Stimulated activated CD4-positive, alpha-beta T cell treated with anti-CD3 and anti-CD28 coated beads, Interleukin-15, amount 100 ng/mL, for 1 hour (primary cell): ENCODE measurements at places on chromosomes 11 and 22.
A peak's percentile ranks its signal among the peaks of the same experiment; 100 is the strongest.

- DNase-seq: no peak
Measured at GRCh38 chr22:44360668-44361381, 48.1 kb upstream of the SHISAL1 start.

DNA sequence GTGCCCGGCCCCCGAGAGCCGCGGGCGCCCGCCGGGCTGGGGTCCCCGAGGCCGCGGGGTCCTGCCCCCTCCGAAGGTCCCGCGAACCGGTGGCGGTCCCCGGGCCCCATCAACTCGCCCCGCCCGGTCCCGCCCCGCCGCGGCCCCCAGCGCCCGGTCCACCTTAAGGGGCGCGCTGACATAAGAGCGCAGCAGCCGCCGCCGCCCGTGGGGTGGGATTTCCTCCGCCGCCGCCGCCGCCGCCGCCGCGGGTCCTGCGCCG lies at the start of gene ZDHHC8:
Gene ZDHHC8, plus strand, starts transcription at position 208 of the 262 bp plus-strand sequence. CDS start 144 bp downstream, outside the sequence.
- DNase-seq: peak; percentile 25

DNA sequence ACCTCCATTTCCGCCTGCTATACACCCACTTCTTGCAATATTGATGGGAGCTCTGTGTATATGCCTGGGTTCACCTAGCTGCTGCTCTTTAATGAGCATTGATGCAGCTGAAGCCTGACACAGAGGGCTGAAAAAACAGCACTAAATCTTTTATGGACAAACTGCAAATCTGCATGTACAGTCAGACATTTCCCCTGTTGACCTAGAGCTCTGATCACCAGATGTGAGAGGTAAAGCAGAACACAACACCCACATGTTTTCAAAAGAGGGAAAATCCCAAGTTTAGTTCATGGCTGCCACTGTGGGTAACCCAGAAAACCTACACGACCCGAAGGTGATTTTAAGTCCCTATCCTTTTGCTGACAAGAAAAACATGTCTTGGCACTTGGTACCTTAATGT lies 303.0 kb upstream of the PITPNB start:
- DNase-seq: no peak

DNA sequence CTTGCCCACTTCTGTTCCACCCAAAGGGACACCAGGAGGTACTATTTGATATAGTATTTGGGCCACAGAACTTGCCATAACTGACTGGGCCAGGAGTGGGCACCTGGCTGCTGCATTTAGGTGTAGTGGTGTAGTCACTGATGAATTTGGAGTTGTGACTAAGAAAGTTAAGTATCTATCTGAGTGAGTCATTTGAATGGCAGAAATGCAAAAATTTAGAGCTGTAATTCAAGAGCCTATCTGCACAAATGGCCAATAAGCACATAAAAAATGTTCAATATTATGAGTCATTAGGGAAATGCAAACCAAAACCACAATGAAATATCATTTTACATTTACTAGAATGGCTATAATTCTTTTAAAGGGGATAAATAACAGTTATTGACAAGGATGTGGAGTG lies 14.7 kb downstream of the GLYATL2 start:
- no peak for DNase-seq

- DNase-seq: no peak
Measured at GRCh38 chr11:19419808-19420207, 179.1 kb upstream of the E2F8 start.

DNA sequence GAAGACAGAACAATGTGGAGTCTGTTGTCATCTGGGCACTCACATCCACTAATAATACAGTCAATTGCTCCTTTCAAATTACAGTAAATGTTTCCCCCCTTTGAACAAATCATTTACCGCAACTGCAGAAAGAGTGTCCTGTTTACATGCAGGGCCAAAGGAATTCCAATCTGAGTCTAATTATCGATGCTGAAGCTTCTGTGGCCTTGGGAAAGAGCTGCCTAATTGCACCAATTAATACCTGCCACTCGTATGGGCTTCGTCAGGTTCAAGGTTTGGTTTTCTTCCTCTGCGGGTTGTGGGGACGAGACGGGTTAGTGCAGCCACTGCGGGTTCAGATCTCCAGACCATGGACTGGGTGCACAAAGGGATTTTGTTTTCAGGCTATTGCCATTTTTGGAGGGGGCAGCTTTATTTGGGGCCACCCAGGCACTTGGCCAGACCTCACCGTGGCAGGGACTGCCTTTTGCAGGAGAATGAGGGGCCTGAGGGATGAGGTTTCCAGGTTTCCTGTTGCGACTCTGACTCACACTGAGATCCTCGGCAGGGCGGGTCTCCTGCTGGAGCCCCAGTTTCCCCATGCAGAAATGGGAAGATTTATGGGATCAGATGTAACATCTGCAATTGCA lies 147.6 kb downstream of the MIAT start:
- DNase-seq: no peak

- DNase-seq: no peak
Measured at GRCh38 chr11:105137286-105137685, 2.3 kb downstream of the CARD18 start.

DNA sequence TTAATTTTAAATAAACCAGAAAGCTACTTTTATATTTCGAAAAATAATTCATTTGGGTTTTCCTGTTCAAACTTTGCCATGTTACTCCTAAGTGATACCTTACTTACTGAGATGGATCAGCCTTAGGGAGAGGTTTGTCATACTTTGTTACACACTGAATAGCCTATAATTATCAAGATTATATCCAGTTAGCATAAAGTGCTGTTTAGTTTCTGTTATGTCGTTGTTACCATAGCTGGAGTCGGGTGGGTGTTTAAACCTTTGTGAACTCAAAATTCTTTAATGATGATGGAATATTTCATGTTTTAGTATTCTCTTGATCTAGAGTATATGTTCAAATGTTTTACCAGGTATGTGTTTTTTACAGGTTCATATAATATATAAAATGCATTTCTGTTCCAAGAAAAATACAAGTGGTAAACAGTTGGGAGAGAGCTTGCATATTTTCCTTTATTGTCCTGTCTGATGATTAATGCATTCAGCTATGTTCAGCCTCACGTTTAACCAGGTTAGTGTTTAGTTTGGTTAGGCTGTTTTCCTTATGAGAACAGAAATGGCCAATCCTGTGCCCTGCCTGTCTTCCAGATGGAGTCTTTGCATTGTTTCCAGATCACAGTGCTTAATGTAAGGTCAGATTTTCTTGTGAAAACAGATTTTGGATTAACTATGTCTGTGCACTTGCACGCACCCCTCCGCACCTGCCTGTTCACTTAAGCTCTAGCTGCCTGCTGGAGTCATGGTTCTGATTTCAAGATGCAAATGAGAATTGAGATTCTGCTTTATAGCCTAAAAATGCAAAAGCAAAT lies 105.6 kb downstream of the ATXN10 start:
- DNase-seq: no peak

DNA sequence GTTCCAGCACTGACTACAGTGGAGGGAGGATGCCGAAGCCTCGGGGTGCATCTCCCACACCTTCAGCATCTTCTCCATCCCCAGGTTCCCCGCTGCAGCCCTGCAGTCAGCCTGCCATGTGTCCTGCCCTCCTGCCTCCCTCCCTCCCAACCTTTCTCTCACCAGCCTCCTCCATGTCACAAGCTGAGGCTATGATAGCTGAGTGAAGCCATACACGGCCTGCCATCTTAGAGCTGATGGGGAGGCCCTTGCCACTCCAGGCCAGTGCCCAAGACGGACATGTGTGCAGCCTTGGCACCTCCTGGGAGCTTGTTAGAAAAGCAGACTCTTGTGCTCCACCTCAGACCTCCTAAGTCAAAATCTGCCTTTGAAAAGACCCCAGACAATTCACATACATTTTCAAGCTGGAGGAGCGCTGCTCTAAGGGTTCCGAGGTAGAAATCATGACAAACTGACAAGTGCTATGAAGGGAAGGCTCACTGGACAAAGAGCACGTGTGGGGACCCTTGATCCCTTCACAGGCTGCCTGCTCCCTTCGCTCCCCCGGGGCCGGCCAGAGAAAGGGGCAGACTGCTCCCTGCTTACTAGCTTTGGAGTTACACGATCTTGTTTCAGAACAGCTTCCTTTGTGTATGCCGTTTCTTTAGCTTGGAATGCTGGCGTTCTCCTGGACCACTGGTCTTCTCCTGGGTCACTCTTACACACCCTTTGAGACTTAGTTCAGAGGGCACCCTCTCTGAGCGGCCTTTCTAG lies 123.9 kb downstream of the ST3GAL4 start:
- DNase-seq: no peak

DNA sequence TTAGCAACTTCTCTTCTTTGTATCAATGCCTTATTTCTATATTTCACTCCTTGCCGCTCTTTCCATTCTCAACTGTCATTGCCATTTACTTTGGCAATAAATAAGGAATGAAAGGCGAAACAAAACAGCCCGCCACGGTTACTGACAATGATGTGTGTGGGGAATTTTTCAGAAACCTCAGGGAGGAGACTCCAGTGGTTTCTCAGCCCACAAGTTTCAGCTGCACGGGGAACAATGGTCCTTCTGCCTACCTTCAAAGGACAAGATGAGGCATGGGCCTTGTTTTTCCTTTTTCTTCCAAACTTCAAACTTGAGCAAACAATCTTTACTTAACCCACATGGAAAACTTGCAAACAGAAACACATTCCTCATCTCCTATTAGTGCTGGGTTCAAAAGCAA lies 409.4 kb downstream of the METTL15 start:
- DNase-seq: no peak

DNA sequence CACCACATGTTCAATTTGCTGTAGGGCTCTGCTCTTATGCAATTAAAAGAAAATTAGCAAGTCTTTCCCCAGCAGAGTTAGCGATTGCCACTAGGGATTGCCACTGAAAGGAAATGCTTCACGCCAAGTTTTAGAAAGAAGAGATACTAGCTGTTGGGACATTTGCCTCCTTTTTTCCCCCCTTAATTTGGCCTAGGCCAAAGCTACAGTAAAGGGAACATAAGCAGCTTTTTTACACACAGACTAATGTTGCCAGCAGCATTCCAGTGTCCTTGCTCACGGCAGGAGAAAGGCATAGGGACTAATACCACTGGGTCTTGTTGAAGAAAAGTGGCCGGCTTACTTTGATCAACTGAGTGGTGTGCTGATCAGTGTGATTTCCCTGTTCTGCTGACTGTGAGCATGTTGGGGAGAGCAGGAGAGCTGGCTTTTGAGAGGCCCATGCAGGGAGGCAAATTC lies 71.2 kb downstream of the PHF21A start:
- DNase-seq: no peak

DNA sequence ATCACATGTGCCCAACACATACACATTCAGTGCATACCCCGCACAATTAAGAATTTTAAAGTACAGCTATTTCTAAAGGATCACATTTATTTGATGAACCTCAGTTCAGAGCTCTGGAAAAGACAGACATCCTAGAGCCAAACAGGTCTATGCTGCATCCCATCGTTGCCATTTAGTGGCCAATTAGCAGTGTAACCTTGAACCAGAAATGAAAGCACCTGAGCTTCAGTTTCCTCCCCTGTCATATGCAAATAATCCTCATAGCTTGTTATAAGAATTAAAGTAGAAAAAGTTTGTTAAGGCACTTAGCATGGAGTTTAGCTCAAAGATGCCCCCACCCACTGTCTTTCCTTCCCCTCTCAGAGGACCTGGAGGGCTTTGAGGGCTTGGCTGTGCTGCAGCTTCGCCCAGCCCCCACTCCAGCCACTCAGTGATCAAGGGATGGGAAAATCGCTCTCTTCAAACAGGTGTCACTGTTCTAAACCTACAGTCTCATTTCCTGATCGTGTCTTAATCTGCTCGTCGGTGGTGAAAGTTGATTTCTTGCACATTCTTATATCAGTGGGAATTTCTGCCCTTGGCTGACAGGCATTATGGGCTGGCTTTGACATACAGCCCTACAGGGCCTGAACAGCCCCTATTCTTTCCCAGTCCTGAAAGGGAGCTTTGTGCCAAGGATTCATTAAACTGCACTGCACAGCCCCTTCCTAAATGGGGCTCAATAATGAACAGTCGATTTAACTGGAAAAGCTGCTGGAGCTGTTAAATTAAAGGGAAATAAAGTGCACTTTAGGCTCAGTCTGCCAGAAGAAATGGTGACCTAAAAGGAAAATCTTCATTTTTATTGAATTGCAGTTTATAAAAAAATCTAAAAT lies 23.3 kb upstream of the FAM181B start:
- DNase-seq: no peak

DNA sequence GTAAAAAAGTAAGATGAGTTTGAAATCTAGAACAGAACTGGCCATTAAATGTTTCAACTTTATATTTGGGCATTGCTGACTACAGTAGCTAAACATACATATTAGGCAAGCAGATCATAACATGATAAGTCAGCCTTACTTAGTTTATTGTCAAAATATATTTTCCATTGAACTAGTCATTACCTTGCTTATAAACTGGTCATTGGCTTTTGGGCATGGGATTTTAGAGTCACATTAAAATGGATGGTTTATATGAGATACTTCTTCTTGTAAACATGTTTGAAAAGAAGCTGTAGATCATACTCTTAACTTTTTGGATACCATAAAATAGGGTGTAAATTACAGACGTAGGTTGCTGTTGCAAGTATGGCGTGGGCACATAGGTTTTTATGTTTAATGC lies 2.7 kb downstream of the HIPK3 start:
- no peak for DNase-seq

GRCh38 chr11:83153764-83154163 lies 3.2 kb upstream of the PCF11 start:
- no peak for DNase-seq

- no peak for DNase-seq
Measured at GRCh38 chr22:23764899-23765881, 2.4 kb downstream of the C22orf15 start.

GRCh38 chr11:92277871-92278270 lies 53.3 kb downstream of the FAT3 start:
- DNase-seq: no peak

GRCh38 chr22:33440756-33441155 lies 382.6 kb upstream of the SYN3 start:
- no peak for DNase-seq
